T-helper 2 cell treated with Interferon-gamma antibody and Interleukin-4, amounts not matched to agents 5 μg/mL and 100 μg/mL, for 36 hours (primary cell): ENCODE measurements at places on chromosomes 2 and 18.

GRCh38 chr2:23291239-23291638, 93.7 kb upstream of the KLHL29 start:
- no peak for DNase-seq

GRCh38 chr2:223801736-223802135, 35.6 kb downstream of the AP1S3 start:
- DNase-seq = no peak

GRCh38 chr2:70029814-70030409, 57.4 kb upstream of the PCBP1 start:
- DNase-seq = no peak

DNA sequence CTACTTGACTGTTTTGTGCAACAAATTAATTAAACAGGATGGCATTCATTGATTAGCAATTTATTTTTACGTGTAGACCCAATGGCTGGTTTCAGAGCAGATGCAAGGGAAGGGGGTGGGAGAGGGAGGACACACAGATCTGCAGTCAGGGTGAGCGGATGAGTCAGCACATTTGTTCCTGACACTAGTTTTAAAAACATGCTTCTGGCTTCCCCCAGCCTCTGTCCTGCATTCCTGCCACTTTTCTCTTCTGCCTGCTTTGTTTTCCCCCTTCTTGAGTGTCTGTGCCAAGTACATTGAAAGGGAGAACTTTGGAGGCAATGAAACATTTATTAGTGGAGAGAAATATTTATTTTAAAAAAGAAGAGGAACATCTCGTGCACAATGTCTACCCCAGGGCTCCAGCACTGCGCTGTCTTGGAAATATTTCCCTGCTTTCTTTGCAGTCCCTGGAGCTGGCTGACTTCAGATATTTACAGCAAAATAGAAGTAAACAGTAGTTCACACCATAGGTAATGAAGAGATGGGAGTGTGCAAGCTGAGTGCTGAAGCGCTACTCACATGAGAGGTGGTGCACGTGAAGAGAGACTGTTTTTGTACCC, 52.2 kb downstream of the NRP2 start:
- no peak for DNase-seq

DNA sequence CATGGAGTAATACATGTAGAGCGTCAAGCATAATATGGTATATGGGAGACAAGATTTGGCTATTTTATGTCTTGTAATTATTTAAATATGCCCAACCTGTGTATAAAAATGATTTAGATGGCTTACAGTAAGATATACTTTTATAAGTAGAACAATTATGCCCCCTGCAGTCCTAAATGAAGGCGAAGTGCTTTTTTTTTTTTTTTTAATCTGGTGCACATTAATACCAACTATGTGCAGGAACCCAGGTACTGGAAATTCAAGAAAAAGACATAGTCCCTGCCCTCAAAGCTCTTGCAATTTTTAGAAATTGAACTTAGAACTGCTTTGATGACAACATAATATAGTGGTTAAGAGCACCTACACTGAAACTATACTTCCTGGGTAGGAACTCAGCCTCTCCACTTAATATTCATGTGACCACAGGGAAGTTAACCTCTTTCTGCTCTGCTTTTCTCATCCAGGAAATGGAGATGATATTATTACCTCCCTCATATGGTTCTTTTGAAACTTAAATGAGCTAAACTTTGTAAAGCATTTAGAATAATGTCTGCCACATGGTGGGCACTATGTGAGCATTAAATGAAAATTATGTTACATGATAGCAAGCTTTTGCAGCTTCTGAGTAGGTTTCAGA, 38.1 kb downstream of the AFTPH start:
- no peak for DNase-seq

GRCh38 chr2:105882920-105883435, 138.3 kb downstream of the NCK2 start:
- no peak for DNase-seq

- no peak for DNase-seq
Measured at GRCh38 chr2:212536817-212537725, 1.5 kb downstream of the ERBB4 start.

- no peak for DNase-seq
Measured at GRCh38 chr2:174762464-174762863, 1.8 kb downstream of the CHRNA1 start.

DNA sequence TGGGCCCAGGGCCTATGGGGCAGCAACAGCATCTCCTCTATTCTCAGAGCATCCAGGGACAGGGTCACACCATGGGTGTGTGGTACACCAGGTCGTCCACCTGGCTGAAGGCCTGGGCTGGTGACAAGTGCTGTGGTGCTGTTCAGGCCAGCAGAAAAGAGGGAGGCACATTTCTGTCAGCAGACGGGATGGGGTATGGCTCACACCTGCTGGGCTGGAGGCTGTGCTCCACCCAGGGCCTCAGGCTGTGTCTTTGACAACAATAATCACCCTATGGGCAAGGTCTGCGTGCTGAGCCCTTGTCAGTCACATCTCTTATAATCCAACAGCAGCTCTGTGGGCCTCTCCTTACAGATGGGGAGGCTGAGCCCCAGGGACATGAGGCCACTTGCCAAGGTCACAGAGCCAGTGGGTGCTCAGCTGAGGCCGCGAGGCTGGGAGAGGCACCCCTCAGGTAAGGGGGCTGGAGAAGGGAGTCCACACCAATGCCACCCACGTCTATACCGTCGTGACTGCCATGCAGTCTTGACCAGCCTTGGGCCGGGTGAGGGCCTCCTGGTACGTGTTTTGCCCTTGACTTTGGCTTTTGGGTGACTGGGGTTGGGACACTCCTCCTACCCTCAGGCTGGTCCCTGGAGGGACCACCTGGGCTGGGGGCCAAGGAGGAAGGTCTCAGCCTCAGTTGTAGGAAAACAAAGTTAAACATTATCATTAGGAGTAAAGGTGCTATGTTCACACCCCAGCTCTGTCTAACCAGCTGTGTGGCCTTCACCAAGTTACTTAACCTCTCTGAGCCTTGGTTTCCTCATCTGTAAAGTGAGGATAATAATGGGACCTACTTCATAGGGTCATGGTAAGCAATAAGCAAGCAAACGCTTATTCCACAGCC, 5.6 kb upstream of the HS6ST1 start:
- peak; percentile 3 for DNase-seq

- DNase-seq = no peak
Measured at GRCh38 chr2:19654310-19655090, 247.3 kb downstream of the TTC32 start.

DNA sequence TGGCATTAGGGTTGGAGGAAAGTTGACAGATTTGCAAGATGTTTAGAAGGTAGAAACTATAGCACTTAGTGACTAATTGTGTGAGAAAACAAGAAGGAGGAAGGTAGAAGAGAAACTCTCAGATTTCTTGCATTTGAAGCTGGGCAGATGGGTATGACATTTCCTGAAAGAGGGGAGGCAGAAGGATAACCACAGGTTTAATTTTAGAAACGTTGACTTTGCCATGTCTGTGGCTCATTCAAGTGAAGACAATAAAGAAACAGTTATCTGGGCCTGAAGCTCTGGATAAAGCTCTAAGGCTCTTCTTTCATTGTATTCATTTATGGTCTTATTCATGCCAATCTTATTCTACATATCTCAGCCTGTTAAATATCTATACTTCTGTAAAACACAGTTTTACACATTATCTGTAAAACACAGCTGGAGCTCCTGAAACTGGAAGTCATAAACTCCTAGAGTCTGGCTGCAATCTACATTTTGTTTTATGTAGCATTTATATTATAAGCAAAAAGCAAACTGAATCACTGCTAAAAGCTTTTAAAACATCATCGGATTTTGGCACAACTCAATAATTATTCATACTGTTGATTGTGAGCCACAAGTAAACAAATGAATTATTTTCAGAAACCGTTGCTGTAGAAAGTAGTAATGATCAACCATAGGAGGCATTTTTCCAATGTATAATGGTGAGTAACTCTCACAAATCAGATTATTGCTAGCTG, 138.5 kb downstream of the RIT2 start:
- DNase-seq = no peak

DNA sequence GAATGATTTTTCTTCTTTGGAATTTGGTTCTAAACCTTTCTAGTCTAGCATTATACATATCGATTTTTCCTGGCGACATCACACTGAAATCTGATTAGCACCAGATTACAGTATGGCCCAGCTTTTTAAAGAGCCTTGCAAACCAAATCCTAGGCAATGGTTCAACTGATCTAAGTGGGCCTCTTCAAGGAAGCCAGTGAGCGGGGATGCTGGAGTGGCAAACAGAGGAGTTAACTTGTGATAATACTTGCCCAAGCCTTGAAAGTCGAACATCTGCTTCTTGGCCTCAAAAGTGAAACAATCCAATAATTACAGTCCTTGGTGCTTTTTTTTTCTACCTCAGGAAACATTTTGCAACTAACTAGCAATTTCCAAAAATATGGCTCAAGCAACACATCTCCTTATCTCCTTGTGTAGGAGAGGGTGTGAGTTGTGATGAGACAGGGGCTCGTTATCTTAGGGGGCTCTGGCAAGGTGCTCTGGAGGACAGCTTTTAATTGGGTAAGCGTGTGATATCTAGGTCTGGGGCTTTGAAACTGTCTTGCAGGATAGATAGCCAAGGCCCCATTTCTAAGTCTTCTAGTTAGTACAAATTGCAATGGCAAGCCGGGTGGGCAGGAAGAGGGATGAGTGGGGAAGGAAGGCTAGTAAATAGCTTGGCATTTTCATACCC, 240.2 kb upstream of the CCDC68 start:
- no peak for DNase-seq

GRCh38 chr2:131042148-131042775, 51.0 kb downstream of the FAM168B start:
- no peak for DNase-seq

- DNase-seq = no peak
Measured at GRCh38 chr2:11659851-11660250, 10.1 kb downstream of the NTSR2 start.

- no peak for DNase-seq
Measured at GRCh38 chr2:70403267-70404053, 101.6 kb upstream of the FAM136A start.

DNA sequence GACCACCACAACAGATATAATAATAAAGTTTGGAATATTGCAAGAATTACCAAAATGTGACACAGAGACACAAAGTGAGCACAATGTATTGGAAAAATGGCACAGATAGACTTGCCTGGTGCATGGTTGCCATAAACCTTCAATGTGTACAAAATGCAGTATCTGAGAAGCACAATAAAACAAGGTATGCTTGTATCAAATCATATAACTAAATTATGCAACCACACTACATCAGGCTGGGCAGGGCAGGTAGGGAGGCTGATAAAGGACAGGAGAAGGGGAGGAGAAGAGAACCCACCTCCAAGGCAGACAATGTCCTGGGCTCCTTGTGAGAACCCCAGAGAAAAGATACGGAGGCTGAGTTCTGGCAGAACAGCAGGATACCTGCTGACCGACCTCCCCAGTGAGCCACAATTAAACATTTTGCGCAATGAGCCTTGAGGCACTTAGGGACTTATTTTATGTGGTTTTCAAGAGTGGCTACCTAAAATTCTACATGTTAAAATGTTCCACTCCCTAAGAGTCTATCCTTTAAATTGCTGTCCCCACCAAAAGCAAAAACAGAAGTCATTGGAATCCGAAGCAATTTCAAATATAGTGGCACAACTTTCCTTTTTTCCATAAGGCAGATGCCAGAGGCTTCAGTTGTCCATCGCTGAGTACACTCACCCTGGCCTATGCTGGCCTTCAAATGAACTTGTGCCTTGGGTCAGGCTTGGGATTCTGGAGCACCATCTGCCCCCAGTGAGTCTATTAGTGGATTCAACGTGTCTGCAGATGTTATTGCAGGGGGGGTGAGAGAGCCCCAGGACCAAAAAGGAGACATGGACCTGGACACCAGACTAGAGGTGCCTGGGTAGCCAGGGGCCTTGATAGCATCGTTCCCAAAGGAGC, 16.8 kb downstream of the WDFY1 start:
- no peak for DNase-seq

- no peak for DNase-seq
Measured at GRCh38 chr2:36193680-36194079, 161.9 kb upstream of the CRIM1 start.

DNA sequence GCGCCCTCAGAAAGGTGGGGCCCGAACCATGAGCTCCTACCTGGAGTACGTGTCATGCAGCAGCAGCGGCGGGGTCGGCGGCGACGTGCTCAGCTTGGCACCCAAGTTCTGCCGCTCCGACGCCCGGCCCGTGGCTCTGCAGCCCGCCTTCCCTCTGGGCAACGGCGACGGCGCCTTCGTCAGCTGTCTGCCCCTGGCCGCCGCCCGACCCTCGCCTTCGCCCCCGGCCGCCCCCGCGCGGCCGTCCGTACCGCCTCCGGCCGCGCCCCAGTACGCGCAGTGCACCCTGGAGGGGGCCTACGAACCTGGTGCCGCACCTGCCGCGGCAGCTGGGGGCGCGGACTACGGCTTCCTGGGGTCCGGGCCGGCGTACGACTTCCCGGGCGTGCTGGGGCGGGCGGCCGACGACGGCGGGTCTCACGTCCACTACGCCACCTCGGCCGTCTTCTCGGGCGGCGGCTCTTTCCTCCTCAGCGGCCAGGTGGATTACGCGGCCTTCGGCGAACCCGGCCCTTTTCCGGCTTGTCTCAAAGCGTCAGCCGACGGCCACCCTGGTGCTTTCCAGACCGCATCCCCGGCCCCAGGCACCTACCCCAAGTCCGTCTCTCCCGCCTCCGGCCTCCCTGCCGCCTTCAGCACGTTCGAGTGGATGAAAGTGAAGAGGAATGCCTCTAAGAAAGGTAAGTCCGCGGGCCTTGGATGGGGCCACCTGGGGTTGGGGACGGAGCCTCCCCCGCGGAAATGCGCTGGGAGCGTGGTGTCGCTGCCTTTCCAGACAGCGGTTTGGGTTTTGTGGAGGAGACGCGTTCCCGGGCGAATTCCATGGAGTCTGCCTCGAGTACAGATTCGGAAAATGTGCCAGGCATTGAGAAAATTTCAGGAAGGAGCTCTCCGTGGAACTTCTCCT, 559 bp downstream of the HOXD1 start:
- DNase-seq = no peak

- DNase-seq = no peak
Measured at GRCh38 chr2:237231593-237231992, 145.9 kb downstream of the COPS8 start.

GRCh38 chr2:86366651-86367498, 29.4 kb upstream of the REEP1 start:
- DNase-seq = no peak
